Mesenteric fat pad (tissue), 1 donor: ENCODE measurements at places on chromosomes 2 and 18.

GRCh38 chr18:76988827-76989646 is 143.5 kb downstream of the MBP start:
- no peak for DNase-seq

DNA sequence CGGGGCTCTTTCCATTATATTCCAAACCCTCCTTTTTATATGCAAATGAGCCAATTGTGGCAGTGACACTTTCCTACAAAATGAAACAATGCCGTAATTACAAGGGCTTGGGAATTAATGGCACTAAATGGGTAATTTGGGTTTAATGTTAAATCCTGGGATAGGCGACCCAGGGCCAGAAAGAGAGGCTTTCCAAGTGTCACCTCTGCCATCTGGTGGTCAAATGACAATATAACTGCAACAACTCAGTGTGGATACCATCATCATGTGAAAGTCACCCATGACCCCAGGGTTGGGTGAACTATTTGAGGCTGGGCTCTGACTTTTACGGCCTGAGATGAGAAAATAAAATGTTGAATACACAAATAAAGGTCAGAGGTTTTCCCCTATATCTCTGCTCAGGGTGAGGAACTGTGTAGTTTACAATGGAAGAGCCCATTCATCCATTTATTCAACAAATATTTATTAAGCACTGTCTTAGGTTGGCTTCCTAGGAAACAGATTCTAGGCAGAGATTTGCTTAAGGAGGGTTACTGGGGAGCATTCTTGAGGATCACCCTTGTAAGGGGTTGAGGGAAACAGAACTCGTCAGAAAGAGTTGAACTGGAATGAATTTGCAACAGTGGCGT is 13.6 kb upstream of the THADA start:
- no peak for DNase-seq

DNA sequence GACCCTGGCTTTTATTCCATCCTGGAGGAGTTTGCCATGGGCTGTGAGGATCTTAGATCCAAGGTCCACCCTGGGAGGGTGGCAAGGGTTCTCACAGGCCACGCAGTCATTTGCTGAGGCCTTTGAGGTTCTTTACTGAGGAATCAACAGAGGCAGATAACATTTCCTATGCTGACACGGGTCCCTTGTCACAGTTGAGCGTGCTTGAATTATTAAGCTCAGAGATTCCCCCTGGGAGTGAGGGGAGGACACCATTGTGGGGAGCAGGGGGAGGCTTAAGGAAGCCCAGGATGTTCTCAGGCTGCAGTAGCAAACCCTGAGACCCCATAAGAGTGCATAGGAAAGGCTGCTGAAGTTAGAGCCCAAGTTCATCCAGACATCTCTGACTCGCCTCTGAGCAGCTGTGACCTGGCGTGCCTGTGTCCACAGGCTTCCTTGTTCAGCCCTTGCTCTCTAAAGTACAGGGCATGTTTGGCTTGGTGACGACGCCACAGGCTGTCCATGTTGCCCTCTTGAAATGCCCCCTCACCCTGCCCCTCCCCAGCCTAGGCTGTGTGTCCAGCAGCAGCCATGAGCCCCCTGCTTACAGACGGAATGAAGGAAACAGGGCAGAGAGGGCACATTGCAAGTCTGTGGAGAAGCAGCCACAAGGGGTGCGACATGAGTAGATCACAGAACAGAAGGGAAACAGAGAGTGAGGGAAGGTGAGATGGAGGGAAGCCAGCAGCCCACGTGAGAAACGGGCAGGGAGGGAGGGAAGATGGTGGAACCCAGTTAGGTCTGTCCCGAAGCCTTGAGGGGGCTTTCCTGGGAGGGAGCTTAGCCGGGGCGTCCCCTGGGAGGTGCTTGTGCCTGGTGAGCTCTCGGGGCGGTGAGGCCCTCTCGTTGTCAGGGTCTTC is 34.0 kb downstream of the NAPG start:
- DNase-seq, result no peak

GRCh38 chr2:59223742-59224141 is 982.6 kb upstream of the FANCL start:
- DNase-seq, result no peak

DNA sequence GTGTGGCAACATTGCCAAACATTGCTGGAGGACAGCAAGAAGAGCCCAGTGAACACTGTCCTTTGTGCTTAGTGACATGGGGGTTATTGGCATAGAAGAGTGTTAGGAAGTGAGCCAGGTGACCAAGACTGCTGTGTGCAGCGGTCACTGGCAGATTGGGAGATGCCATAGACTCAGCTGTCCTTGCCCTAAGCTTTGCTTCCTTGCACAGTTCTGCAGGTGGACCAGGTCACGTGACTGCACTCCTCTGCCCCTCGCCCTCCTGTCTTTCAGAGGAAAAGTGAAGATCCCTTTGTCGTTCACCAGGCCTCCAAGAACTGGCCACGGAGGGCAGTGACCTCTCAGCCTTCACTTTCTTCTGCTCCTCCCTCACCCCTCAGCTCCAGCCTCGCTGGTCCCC is 215.6 kb upstream of the SMIM21 start:
- DNase-seq, result no peak

GRCh38 chr2:198408171-198408570 is 603.8 kb downstream of the PLCL1 start:
- DNase-seq, result no peak

DNA sequence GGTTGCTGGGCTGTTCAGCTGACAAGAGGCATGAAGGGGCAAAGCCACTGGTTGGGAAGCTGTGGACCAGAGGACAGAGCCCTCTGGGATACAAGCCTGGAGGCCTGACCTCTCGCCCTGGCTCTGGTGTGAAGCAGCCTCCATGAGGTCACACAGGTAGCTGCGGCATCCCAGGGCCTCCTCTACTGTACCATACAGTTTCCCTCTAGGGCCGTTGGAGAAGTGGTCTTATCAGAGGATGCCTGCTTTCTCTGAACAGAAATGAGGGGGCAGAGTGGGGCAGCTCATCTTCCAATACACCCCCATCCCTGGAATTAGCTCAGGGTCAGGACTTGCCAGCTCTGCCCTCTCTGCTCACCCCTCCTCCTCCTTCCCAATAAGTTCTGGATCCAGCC is 135.1 kb upstream of the SMAD2 start:
- no peak for DNase-seq

DNA sequence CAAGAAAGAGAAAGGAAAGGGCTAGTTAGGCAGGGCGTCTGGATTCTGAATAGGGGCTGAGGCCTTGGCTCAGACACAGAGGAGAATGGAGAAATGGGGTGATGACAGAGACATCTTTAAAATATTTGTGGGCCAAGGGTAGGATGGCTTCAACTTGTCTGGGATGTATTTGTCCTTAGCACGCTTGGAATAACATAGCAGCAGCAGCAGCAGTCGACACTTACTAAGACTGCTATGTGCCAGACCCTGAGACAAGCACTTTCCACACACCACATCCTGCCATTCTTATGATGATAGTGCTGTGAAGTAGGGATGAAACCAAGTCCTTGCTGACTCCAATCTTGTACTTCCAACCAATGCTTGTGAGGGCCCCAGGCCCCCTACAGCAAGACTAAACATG is 2.6 kb downstream of the IL1RL1 start:
- no peak for DNase-seq
